ENCODE measurements at places on chromosomes 6 and 20. TPM values are rescaled to one million over a fixed set of nuclear protein-coding genes. Genes with fewer than 3 reads are reported as not detected.

GRCh38 chr6:45857827-45858226 is 157.8 kb downstream of the CLIC5 start:
- peaks cover 14% of the 10 kb centered on the region for H3K27me3 ChIP-seq
- H3K36me3 ChIP-seq, result no peaks in the 10 kb centered on the region
- H3K4me1 ChIP-seq, result no peaks in the 10 kb centered on the region
- H3K27ac ChIP-seq, result no peak overlapping the region

DNA sequence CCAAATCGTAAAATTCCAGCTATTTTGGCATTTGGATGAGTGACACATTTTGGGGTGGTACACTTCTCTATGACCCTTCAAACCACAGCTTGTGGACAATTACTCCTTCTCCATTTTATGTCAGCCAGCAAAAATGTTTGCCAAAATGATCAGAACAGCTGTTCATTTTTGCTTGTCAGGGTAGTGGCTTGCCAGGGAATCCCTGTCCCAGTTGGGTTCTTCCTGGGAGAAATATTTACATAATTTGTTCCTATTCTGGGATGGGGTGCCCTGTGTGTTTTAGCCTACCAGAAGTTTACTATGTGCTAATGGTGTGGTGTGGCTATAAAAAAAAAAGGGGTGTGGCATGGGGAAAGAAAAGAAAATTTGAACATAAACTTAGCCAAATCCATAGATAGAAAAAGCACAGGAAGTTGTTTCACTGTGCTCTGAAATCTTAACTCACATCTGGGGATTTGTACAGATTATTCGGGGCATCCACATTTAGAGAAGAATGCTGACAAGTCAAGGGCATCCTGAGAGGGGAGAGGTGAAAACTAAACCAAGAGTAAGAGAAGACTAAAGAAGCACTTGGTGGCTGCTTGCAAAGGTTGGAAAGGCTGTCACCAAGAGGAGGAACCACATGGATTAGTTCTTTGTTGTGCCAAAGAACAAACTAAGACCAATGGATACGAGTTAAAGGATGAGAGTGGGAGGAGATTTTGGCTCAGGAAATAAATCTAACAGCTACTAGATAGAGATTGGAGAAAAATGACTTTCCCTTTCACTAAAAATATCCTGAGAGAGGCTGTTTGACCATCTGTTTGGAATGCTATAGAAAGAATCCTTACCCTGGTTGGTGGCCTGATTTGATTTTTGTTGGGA is 55.2 kb upstream of the RBM24 start:
- H3K36me3 ChIP-seq, result no peaks in the 10 kb centered on the region
- DNase-seq, result no peak
- peaks cover 7% of the 10 kb centered on the region for H3K27me3 ChIP-seq

GRCh38 chr20:63547725-63548480 is at the start of gene SRMS:
Gene SRMS, minus strand, starts transcription at chr20:63547749. Its CDS starts 286 bp downstream, at chr20:63547463.
- H3K27ac ChIP-seq, result no peak within 1 kb of the TSS
- no peak for DNase-seq
- no peaks in the 10 kb centered on the region for H3K36me3 ChIP-seq
- no peak within 1 kb of the TSS for H3K4me3 ChIP-seq
- peaks cover 7% of the 10 kb centered on the region for H3K4me1 ChIP-seq

SPTLC3 gene
- 0.02 TPM for total RNA-seq

- H3K27ac ChIP-seq, result no peak overlapping the region
- H3K4me3 ChIP-seq, result no peak overlapping the region
- H3K36me3 ChIP-seq, result peaks cover 50% of the 10 kb centered on the region
- peaks cover 7% of the 10 kb centered on the region for H3K4me1 ChIP-seq
- no peaks in the 10 kb centered on the region for H3K27me3 ChIP-seq
Observed at GRCh38 chr6:4125933-4126864, 9.2 kb downstream of the ECI2 start.

GRCh38 chr6:114421199-114421598 is 78.4 kb upstream of the HS3ST5 start:
- H3K27me3 ChIP-seq, result no peaks in the 10 kb centered on the region
- H3K36me3 ChIP-seq, result no peaks in the 10 kb centered on the region
- no peaks in the 10 kb centered on the region for H3K4me1 ChIP-seq
- no peak overlapping the region for H3K4me3 ChIP-seq
- DNase-seq, result no peak

CALHM4 gene
- not detected for total RNA-seq

- peaks cover 28% of the 10 kb centered on the region for H3K36me3 ChIP-seq
- DNase-seq, result no peak
- peaks cover 36% of the 10 kb centered on the region for H3K4me1 ChIP-seq
- peak overlapping the region; percentile 95 for H3K27ac ChIP-seq
Observed at GRCh38 chr6:17705428-17705777, 1.3 kb downstream of the NUP153 start.

DNA sequence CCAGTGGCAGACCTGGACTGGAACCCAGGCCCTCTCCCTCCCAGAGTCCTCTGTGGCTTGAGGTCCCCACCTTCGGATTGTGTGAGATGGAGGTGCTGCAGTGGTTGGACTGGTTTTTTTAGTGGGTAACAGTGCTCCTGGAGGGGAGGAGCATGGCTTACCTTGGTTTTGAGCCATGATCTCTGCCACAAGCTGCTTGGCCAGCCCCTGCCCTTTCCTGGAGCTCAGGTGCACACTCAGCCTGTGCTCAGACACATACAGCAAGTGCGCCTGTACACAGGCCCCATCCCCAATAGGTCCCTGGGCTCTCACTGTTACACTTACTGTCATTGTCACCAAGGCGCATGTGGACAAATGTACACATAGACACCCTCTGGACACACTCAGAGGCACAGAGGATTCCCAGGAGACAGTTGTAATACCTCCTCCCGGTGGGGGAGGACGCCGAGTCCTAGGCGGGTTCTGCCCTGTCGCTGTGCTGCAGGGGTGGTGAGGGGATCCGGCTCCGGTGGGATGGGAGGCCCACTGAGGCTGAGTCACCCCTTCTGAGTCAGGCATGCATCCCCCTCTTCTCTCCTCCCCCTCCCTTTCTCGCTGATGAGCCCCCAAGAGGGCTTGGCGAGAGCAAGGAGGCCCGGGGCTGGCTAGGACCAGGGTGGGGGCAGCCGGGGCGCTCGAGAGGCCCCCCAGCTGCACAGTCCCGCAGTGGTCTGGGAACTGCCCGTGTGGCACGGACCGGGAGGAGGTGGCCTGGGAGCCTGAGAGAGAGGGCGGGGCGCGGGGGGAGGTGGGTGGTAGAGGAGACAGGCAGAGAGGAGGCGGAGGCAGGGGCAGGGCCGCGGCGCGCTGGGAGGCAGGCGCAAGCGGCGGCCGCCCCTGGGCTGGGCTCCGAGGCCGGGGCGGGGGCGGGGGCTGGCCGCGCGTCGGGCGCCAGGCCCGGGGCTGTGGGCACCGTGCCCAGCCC is 522 bp upstream of the EPB41L1 start:
- peaks cover 21% of the 10 kb centered on the region for H3K27me3 ChIP-seq
- H3K36me3 ChIP-seq, result no peaks in the 10 kb centered on the region
- H3K4me1 ChIP-seq, result no peaks in the 10 kb centered on the region
- peak; percentile 46 for DNase-seq
- H3K4me3 ChIP-seq, result no peak overlapping the region

GRCh38 chr20:23624324-23624691 is 13.4 kb downstream of the CST3 start:
- no peaks in the 10 kb centered on the region for H3K36me3 ChIP-seq
- H3K4me1 ChIP-seq, result no peaks in the 10 kb centered on the region
- no peak overlapping the region for H3K4me3 ChIP-seq
- H3K27me3 ChIP-seq, result peaks cover 7% of the 10 kb centered on the region
- no peak for DNase-seq
- H3K27ac ChIP-seq, result no peak overlapping the region

DNA sequence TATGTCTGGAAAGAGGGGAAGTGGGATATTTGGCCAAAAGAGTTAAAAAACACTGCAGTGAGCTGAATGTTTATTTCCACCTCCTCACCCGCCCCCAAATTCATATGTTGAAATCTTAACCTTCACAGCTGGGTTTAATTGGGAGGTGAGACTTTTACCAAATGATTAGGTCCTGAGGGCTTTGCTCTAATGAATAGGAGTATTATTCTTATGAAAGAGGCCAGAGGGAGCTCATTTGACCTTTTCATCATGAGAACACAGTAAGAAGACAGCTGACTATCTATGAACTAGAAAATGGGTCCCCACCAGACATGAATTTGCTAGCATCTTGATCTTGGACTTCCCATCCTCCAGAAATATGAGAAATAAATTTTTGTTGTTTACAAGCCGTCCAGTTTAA is 1028.9 kb downstream of the PHF3 start:
- no peaks in the 10 kb centered on the region for H3K4me1 ChIP-seq
- H3K27me3 ChIP-seq, result no peaks in the 10 kb centered on the region

GRCh38 chr6:41775293-41775882 is 4.3 kb downstream of the FRS3 start:
- peaks cover 16% of the 10 kb centered on the region for H3K36me3 ChIP-seq
- H3K27me3 ChIP-seq, result no peaks in the 10 kb centered on the region
- no peak overlapping the region for H3K4me3 ChIP-seq
- no peak overlapping the region for H3K27ac ChIP-seq
- DNase-seq, result no peak
- H3K4me1 ChIP-seq, result peaks cover 7% of the 10 kb centered on the region

- DNase-seq, result peak; percentile 13
- H3K4me1 ChIP-seq, result no peaks in the 10 kb centered on the region
- H3K27ac ChIP-seq, result no peak overlapping the region
- H3K27me3 ChIP-seq, result peaks cover 11% of the 10 kb centered on the region
- no peak overlapping the region for H3K4me3 ChIP-seq
Observed at GRCh38 chr20:49377326-49377725, 99.5 kb upstream of the ZNFX1 start.

- no peak for DNase-seq
- no peak overlapping the region for H3K27ac ChIP-seq
- H3K4me3 ChIP-seq, result no peak overlapping the region
- H3K4me1 ChIP-seq, result no peaks in the 10 kb centered on the region
- no peaks in the 10 kb centered on the region for H3K36me3 ChIP-seq
Observed at GRCh38 chr20:49435639-49436038, 46.8 kb downstream of the KCNB1 start.

DNA sequence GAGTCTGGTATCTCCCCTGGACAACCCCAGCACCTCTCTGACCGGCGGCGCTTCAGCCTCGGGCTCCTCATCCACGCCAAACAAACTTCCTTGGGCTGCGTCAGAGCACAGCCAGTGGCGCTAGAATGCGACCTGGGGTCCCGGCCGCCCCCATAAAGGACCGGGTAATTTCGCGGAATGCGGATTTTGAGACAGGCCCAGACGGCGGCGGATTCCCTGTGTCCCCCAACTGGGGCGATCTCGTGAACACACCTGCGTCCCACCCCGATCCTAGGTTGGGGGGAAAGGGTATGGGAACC is 1.6 kb downstream of the FOXP4 start:
- H3K4me1 ChIP-seq, result peaks cover 32% of the 10 kb centered on the region
- H3K27ac ChIP-seq, result no peak overlapping the region
- DNase-seq, result no peak
- peaks cover 2% of the 10 kb centered on the region for H3K27me3 ChIP-seq
- peak overlapping the region; percentile 94 for H3K4me3 ChIP-seq

DNA sequence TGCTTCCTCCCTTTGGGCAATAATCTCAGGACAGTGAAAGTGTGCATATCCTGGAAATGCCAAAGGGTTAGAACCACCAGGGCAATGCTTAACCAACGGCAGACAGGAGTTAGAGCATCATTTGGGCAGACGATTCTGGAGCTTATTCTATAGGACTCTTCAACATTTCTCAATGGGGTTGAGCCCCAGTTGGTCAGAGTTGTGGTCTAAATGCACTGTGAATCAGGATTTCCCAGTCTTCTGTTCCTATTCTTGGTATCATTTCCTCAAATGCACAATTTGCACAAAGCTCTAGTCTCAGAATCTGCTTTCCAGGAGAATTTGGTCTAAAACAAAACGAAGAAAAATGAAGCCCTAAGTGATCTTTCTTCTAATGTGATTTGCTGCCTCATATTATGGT is 389.6 kb upstream of the JAG1 start:
- no peaks in the 10 kb centered on the region for H3K27me3 ChIP-seq
- H3K4me1 ChIP-seq, result no peaks in the 10 kb centered on the region
- H3K4me3 ChIP-seq, result no peak overlapping the region

DNA sequence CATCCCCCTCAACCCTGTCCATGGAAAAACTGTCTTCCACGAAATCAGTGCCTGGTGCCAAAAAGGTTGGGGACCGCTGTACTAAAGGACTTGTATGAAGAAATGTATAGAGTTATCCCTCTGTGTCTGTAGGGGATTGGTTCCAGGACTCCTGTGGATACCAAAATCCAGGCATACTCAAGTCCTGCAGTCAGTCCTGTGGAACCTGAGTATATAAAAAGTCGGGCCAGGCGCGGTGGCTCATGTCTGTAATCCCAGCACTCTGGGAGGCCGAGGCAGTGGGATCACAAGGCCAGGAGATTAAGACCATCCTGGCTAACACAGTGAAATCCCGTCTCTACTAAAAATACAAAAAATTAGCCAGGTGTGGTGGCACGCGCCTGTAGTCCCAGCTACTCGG is 42.0 kb downstream of the LCA5 start:
- no peaks in the 10 kb centered on the region for H3K36me3 ChIP-seq
- DNase-seq, result no peak
- H3K27ac ChIP-seq, result no peak overlapping the region
- H3K4me3 ChIP-seq, result no peak overlapping the region
- no peaks in the 10 kb centered on the region for H3K4me1 ChIP-seq

SNAP91 gene
- not detected for total RNA-seq

COL20A1 gene
- total RNA-seq, result not detected

GRCh38 chr20:46709055-46709458 is 392 bp upstream of the SLC2A10 start:
- no peaks in the 10 kb centered on the region for H3K36me3 ChIP-seq
- H3K27ac ChIP-seq, result no peak overlapping the region
- H3K4me1 ChIP-seq, result peaks cover 10% of the 10 kb centered on the region
- peak overlapping the region; percentile 9 for H3K4me3 ChIP-seq
- no peak for DNase-seq

- no peak overlapping the region for H3K27ac ChIP-seq
- H3K36me3 ChIP-seq, result no peaks in the 10 kb centered on the region
- DNase-seq, result no peak
- H3K4me3 ChIP-seq, result no peak overlapping the region
- no peaks in the 10 kb centered on the region for H3K4me1 ChIP-seq
Observed at GRCh38 chr6:37634238-37634826, 63.4 kb downstream of the MDGA1 start.

- no peaks in the 10 kb centered on the region for H3K36me3 ChIP-seq
- H3K27ac ChIP-seq, result no peak overlapping the region
- no peak overlapping the region for H3K4me3 ChIP-seq
- H3K4me1 ChIP-seq, result no peaks in the 10 kb centered on the region
Observed at GRCh38 chr6:91415031-91415605, 828.2 kb upstream of the MAP3K7 start.

DNA sequence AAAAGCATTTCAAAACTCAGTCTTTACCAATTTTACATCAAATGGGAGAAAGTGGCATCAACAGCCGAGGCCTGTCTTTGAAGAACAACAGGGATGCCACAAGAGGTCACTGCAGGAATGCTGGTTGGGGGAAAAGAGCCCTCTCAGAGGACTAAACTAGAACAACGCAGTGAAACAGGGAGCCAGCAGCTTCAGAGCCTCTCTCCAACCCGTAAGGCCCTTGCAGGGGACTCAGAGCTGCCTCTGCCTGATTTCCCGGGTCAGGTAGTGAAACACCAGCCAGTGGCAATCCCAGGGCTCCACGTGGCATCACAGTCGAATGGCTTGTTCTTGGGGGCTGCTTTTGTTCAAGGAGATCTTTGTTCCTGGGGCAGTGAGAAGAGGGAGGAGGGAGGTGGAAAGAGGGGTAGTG is 55.0 kb upstream of the KCNK16 start:
- H3K27me3 ChIP-seq, result peaks cover 9% of the 10 kb centered on the region
- peak; percentile 17 for DNase-seq
- H3K4me1 ChIP-seq, result peaks cover 3% of the 10 kb centered on the region
- H3K4me3 ChIP-seq, result no peak overlapping the region

- no peak for DNase-seq
- H3K4me1 ChIP-seq, result no peaks in the 10 kb centered on the region
- H3K36me3 ChIP-seq, result no peaks in the 10 kb centered on the region
- H3K27me3 ChIP-seq, result no peaks in the 10 kb centered on the region
Observed at GRCh38 chr6:21811484-21811883, 217.9 kb downstream of the SOX4 start.
